ENCODE measurements at places on chromosomes 2 and 18.

DNA sequence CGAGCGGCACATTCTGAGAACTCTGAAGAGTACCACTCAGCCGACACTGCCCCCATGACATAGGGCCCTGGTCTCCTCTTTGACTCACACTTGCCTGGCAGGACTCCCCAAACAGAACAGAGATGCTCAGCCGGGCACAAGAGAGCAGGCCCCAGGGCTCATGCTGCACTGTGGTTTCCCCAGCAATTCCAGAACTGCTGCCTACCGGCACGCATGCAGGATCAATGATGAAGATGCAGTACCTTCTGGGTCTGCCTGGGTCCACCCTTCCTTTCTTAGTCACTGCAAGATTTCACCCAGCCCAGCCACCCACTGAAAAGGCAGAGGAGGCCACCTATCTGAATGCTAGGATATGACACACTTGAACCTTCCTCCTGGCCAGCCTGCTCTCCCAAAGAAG lies 49.4 kb downstream of the BCL11A start:
- DNase-seq: no peak

DNA sequence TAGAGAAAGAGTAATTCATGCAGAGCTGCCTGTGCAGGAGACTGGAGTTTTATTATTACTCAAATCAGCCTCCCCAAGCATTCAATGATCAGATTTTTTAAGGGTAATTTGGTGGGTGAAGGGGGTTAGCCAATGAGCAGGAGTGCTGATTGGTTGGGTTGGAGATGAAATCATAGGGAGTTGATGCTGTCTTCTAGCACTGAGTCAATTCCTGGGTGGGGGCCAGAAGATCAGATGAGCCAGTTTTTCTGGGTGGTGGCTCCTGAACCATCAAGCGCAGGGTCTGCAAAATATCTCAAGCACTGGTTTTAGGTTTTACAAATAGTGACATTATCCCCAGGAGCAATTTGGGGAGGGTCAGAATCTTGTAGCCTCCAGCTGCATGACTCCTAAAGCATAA lies 312.8 kb upstream of the THSD7B start:
- DNase-seq: no peak

DNA sequence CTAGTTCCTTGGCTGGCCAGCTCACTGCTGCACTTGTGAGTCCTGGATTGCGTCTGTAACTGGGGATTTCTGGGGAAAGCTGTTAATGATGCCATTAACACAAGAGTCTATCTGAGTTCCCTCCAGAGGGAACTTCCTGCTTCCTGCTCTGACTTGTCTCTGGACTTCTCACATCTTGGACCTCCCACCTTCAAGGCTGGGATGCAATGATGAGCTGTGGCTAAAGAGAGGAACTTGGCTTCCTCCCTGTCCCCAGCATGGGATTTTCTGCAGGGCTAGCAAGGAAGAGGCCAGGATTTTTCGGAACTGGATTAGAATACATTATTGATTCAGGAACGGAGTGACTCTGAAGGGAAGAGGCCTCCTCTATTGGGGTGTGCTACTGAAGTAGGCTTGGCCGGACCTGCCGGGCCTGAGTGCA lies 155.5 kb downstream of the CLIP4 start:
- no peak for DNase-seq

- DNase-seq: peak; percentile 45
Measured at GRCh38 chr2:233385489-233386044, 31.3 kb downstream of the DGKD start.

- no peak for DNase-seq
Measured at GRCh38 chr2:207831584-207832248, 62.0 kb upstream of the FZD5 start.
